T-cell (primary cell): ENCODE measurements at places on chromosomes 13 and 19.

DNA sequence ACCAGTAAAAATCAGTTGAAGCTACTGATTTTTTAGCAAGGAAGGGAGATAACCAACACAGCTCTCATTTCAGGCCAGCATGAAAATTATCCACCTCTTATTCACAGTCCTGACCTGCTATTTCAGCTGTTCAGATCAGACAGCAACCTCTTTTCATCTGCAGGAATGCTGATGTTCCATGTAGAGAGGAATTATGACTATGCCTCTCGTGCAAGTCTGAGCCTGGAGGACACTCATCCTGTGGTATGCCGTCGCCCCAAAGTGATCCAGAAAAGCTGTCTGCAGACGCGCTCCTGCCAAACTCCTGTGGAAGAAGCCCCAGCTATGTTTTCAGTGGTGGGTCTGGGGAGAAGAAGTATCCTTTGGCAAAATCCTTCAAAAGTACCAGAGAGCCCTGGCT lies 563.5 kb upstream of the SLITRK1 start:
- no peak for DNase-seq

- DNase-seq: no peak
Observed at GRCh38 chr13:111844222-111844671, 222.7 kb upstream of the SOX1 start.

- DNase-seq: no peak
Observed at GRCh38 chr19:31266196-31266595, 83.0 kb downstream of the TSHZ3 start.

DNA sequence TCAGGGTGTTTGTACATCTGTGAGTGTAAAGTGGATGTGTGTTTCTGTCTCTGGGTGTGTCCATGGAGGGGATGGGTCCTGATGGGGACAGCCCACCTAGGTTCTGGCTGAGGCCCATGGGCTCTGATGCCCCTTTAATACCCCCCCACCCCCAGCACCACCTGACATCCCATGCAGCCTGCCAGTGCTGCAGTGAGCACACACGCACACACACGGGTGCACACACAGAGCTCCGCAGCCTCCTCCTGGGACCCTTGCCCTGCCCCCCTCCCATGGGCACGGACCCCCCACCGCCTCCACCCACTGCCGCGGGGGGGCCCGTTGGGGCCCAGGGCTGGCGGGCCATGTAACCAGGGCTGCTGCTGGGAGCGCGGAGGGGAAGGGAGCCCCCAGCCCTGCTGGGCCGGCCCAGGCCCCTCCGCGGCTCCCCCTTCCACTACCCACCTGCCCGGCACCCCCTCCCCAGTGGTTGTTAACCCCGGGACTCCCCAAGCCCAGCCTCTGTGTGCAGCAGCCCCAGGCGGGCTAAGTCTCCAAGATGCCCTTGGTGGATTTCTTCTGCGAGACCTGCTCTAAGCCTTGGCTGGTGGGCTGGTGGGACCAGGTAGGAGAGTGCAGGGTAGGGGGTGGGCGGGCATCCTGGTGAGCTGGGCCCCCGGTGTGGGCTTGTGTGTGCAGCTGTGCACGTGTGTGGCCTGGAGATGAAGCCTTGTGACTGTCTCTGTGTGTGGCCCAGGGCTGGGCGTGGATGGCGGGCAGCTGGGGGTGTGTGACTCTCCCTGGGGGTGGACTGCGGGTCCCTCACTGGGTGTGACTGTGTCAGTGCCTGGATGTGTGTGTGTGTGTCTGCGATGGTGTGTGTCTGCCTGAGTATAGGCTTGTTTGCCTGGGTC lies 32.6 kb downstream of the PDE4A start:
- no peak for DNase-seq

GRCh38 chr19:4057931-4058692 lies 8.6 kb downstream of the ZBTB7A start:
- peak; percentile 43 for DNase-seq

- no peak for DNase-seq
Observed at GRCh38 chr13:33119856-33120543, 103.8 kb downstream of the KL start.

DNA sequence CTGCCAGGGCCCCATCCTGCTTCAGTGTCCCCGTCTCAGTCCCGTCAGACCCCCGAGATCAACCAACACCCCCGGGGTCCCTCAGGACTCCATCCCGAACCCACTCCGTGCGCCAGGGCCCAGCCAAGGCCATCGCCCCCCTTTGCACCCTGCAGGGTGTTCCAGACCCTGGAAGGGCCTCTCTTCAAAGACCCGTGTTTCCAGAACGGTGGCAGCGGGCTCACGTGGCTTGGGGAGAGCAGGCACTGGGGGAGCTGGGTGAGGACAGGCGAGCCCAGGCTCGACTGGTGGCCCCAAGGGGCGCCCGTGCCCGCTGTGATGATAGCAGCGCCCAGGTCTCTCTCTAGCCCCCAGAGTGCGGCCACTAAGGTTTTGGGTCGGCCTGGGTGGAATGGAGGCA lies 1.4 kb downstream of the KASH5 start:
- DNase-seq: no peak

DNA sequence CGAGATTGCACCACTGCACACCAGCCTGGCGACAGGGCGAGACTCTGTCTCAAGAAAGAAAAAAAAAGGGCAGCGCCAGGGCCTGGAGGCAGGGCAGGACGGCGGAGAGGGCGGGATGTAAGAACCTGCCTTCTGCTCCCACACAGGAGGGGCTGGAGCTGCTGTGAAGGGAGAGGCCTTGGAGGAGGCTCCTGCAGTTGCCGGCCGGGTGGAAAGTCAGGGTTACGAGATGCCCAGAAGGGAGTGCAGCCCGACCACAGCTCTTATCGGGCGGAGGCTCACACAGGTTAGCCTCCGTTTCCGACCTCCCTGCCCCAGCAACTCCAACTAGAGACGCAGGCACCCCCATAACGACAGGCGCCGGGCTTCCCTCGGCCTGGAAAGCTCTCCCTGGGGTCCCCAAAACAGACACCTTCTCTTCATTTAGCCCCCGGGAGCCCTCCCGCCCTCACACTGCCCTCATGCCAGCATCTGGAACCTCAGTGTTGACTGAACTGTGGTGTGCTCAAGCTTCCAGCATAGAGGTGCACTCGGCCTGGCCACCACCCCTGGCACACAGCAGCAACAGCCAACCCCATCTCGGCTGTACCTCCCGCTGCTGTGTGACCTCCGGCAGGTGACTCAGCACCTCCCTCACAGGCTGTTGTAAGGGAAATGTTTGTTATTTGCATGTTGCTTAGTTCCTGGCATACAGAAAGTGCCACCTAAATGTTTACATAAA lies 1.4 kb downstream of the PLPP2 start:
- DNase-seq: peak; percentile 30
